Endothelial cell (in vitro differentiated cells): ENCODE measurements at places on chromosomes 11 and 22.
A peak's percentile ranks its signal among the peaks of the same experiment; 100 is the strongest.

DNA sequence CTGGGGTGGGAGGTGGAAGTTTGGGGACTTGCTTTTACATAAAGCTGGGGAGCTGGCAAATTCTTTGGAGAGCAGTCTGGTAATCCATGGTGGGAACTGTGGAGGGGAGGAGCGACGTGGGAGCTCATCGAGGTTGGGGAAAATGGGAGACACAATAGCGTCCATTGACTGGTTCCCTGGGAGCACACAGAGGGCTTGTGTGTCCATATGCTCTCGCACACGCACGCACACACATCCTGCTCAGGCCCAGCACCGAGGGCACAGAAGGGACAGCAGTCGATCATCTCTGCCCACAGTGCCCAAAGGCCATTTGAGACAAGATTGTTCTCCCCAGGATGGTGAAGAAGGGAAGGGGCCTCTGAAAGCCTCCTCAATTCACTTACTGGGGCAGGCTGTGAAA is 53.7 kb downstream of the FBXO7 start:
- H3K27me3 ChIP-seq: peaks cover 4% of the 10 kb centered on the region
- DNase-seq: no peak
- H3K36me3 ChIP-seq: no peaks in the 10 kb centered on the region
- H3K27ac ChIP-seq: no peak overlapping the region
- H3K4me3 ChIP-seq: no peak overlapping the region
- H3K4me1 ChIP-seq: peaks cover 31% of the 10 kb centered on the region

- H3K36me3 ChIP-seq: no peaks in the 10 kb centered on the region
- H3K27me3 ChIP-seq: peaks cover 12% of the 10 kb centered on the region
- peaks cover 7% of the 10 kb centered on the region for H3K4me1 ChIP-seq
Observed at GRCh38 chr22:27795053-27795452, 6.5 kb downstream of the MN1 start.

DNA sequence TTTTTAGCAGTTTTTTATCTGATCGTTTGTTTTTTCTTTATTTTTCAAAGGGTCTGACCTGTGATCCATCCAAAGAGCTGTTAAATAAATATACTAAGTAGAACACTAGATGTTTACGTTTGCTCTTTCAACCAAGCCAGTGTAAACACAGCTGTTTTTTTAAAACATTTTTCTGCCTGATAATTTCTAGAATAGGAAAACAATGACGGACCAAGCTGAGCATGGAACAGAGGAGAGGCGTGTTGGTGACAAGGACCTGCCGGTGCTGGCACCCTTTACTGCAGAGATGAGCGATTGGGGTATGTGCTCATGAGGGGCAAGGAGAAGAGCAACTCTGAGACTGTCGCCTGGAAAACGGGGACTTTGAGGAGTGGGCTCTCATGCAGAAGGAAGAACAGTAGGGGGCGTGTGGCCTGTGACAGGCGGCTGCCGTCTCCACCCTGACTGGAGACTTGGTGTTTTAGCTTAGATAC is 28.6 kb upstream of the PANX2 start:
- peaks cover 2% of the 10 kb centered on the region for H3K4me1 ChIP-seq
- peak; percentile 42 for DNase-seq
- no peaks in the 10 kb centered on the region for H3K36me3 ChIP-seq
- no peak overlapping the region for H3K27ac ChIP-seq

DNA sequence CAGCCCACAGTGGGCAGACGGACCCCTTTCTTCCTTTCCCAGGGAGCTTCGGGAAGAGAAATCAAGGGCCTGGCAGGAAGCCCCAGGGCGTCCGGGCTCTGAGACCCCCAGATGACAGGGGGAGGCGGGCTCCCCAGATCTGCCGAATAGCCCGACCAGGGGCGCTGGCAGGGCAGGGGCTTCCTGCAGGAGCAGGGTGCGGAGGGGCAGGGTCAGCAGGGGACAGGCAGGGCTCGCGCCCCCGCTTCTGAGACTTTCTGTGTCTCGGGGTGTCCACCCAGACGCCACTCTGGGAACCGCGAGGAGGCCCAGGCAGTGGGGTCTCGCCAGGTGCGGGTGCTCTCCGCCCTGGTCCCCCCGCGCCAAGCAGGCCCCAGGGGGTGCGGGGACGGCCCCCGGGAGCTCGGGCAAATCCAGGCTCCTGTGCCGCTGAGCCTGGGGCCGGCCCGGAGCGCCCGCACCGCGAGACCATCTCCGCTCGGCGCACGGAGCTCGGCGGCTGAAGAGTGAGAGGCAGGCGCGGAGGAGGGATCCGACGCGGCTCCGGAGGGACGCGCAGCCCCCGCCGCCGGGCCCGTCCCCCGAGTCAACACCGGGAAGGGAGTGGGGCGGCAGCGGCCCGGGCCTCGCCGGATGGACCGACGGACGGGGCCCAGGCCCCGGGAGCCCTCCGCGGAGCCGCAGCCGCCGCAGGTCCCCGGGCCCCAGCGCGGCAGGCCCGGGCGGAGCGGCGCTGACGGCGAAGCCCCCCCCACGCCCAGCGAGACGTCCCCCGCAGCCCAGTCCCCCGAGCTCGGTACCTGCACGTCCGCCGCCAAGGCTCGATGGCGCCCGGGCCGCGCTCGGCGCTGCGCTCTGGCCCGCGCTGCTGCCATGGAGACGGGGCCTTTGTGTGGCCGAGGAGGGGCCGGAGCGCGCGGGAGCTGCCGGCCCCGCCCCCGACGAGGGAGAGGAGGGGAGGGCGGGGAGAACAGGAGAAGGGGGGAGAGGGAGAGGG is at the start of gene PLXNB2:
Gene PLXNB2, minus strand, starts transcription at position 894 of the 997 bp plus-strand sequence. CDS start 17,062 bp downstream, outside the sequence.
- H3K36me3 ChIP-seq: no peaks in the 10 kb centered on the region
- H3K4me3 ChIP-seq: peak within 1 kb of the TSS; percentile 90
- H3K27me3 ChIP-seq: peaks cover 11% of the 10 kb centered on the region
- no peak within 1 kb of the TSS for H3K27ac ChIP-seq

- H3K4me1 ChIP-seq: no peaks in the 10 kb centered on the region
- H3K27me3 ChIP-seq: peaks cover 9% of the 10 kb centered on the region
- H3K4me3 ChIP-seq: peak overlapping the region; percentile 61
- no peak overlapping the region for H3K27ac ChIP-seq
- peak; percentile 69 for DNase-seq
- H3K36me3 ChIP-seq: peaks cover 30% of the 10 kb centered on the region
Observed at GRCh38 chr22:50209893-50210292, 9.1 kb downstream of the SELENOO start.

GRCh38 chr22:40791241-40791640 is 27.9 kb downstream of the SLC25A17 start:
- H3K27ac ChIP-seq: no peak overlapping the region
- H3K36me3 ChIP-seq: peaks cover 9% of the 10 kb centered on the region
- no peak overlapping the region for H3K4me3 ChIP-seq
- H3K27me3 ChIP-seq: no peaks in the 10 kb centered on the region
- no peak for DNase-seq

DNA sequence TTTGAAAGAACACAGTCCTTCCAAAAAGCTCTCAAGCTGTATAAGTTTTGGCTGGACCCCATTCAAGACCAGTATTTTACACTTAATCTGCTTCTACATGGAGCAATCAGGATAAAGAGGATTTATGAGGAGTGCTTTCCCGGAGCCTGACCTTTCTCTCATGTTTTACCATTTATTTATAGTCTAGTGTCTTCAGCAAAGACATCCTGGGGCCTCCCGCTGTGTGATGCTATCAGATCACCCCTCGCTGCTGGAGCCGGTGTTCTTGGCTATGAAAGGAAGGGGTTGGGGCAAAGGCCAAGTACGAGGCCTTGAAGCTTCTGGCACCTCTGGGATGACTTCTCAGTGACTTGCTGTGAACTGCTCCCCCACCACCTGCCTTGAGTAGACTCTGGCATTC is 189.6 kb downstream of the ADAMTS15 start:
- DNase-seq: no peak
- no peaks in the 10 kb centered on the region for H3K36me3 ChIP-seq
- H3K4me1 ChIP-seq: peaks cover 10% of the 10 kb centered on the region
- H3K27ac ChIP-seq: no peak overlapping the region
- peaks cover 5% of the 10 kb centered on the region for H3K27me3 ChIP-seq
- no peak overlapping the region for H3K4me3 ChIP-seq
